ENCODE measurements at places on chromosomes 11 and 22.

GRCh38 chr11:40306938-40307548, 1152.4 kb downstream of the LRRC4C start:
- DNase-seq, result no peak

DNA sequence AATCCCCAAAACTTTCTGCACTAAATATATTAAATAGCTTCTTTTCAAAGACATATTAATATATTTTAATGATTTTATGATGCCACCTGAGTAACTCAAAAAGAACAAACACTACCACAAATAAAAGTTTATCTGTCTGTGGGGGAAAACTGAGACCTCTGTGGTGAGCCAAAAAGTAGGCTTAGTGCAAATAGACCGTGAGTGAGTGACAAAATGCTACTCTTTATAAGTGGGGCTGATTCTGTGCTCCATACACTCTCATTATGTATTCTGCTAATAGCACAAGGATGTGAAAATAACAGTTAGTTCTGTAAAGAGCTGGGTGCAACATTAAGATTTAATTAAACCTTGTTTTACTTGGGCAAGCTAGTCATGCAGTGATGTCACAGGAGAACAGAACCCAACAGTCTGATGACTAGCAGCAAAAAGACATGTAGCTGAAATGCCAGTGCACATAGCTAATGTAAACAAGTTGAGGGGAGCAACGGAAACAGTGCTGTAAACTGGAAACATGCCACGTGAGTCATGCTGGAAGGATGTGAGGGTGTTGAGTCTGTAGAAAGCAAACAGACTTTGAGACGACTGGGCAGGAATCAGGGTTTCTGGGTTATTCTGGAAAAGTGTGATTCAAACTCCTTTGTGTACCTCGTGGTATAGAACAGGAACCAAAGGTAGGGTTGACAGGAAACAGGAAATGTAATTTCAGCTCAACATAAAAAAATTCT, 1130.4 kb downstream of the LRRC4C start:
- no peak for DNase-seq

- no peak for DNase-seq
Measured at GRCh38 chr11:63867511-63867910, 28.6 kb downstream of the MARK2 start.

- no peak for DNase-seq
Measured at GRCh38 chr11:126711977-126712625, 288.5 kb downstream of the KIRREL3 start.

GRCh38 chr11:2389377-2390026, 11.0 kb upstream of the TSSC4 start:
- DNase-seq, result no peak

DNA sequence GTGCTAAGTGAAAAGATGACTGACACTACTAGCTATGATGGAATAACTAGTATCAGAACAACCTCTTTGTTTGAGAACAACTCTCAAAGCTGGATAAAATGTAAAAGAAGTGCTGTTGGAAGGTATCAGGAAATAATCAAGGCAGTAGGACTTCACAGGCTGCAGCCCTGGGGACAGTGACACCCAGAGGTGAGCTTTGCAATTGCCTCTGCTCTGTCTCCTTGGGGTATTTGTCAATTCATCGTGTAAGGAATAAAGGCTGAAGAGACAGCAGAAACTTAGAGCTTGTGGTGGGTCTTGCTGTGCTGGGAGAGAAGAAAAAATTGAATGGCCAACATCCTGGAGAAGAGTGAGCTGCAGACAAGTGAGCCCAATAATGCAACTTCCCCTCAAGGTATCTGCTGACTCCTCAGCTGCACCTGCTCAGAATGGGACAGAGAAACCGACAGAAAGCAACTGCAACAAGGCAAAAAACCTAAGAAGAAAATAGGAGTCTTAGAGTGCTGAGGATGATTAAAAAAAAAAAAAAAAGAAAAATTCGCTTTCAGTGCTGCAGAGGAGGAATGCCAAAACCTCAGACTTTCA, 141.1 kb downstream of the RCN1 start:
- DNase-seq, result no peak

DNA sequence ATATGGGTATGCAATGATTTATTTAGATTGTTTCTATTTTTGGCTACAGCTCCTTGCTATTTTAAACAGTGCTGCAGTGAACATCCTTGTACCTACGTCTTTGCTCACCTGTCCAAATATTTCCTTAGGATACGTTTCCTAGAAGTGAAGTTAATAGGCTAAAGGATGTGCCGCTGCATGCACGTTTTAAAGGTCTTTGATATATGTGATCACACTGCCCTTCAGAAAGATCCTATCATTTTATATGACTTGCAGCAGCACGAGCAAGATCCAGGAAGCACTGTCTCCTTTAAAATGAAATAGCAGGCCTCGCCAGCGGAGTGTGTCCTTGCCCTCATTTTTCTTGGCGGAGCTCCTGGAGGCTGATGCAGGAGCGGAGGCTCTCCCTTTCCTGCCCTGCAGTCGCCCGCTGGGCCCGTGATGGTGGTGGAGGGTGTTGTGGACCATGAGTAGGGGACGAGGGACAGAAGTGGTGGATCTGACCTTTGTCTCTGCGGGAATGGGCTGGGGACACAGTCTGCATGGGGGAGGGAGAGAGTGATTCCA, 19.4 kb downstream of the RPS6KA4 start:
- no peak for DNase-seq

- no peak for DNase-seq
Measured at GRCh38 chr11:110026858-110027626, 66.2 kb upstream of the ZC3H12C start.

GRCh38 chr11:114084414-114084813, 24.9 kb downstream of the ZBTB16 start:
- no peak for DNase-seq

DNA sequence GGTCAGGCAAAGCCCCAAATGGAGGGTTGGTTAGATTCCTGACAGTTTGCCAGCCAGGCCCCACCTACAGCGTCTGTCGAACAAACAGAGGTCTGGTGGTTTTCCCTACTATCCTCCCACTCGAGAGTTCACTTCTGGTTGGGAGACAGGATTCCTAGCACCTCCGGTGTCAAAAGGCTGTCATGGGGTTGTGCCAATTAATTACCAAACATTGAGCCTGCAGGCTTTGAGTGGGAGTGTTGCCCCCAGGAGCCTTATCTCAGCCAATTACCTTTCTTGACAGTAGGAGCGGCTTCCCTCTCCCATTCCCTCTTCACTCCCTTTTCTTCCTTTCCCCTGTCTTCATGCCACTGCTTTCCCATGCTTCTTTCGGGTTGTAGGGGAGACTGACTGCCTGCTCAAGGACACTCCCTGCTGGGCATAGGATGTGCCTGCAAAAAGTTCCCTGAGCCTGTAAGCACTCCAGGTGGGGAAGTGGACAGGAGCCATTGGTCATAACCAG, 4.7 kb upstream of the TTC36 start:
- no peak for DNase-seq

DNA sequence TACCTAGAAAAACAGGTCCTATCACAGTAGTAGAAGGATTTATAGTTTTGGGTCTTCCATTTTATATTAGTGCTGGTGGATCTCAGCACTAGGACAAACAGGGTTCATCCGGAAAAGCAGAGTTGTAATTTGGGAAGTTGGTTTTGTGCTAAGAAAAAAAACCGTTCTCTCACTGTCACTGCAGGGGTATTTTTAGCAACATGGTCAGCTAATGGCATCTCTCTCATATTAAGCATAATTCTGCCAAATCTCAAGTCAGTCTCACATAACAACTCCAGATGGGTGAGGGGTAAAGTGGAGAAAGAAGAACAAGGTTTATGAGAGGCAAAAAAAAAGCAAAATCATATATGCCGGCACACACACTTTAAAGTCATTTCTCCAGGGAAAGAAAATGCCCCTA, 51.6 kb upstream of the GDPD4 start:
- no peak for DNase-seq

DNA sequence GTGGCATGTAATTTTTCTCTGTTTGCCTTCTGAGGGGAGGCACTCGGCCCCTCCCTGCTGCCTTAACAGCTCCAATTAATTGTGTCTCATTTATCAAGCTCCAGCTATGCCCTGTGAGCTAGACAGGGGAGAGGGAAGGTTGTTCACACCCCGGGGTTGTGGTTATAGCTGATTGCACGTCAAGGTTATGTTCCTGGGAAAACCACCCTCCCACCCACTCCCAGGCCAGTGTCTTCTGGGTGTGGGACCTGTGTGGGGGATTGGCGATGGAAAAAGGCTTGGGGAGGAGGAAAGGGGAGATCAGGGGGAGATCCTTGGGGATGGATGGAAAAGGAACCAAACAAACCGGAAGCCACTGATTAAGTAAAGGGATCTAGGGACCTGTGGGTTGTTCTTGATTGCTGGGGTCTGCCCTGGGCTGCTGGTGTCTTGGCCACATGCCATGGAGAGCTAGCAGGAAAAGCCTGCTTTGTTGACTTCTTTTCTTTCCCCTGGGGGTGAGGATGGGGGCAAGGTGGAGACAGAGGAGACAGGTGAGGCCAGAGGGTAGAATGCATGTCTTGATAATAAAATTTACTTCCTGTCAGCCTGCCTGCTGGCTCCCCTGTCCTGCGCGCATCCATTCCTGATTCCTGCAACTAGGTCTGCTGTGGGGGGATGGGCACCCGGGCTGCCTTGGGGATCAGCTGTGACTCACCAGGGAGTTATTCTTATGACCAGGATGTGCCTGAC, 13.5 kb upstream of the SORL1-AS1 start:
- DNase-seq, result no peak

GRCh38 chr11:64619811-64620380, 28.9 kb downstream of the SLC22A12 start:
- no peak for DNase-seq

- DNase-seq, result no peak
Measured at GRCh38 chr11:70255477-70256116, 14.9 kb upstream of the PPFIA1 start.

GRCh38 chr11:90235526-90235925, 12.7 kb upstream of the CHORDC1 start:
- DNase-seq, result no peak

DNA sequence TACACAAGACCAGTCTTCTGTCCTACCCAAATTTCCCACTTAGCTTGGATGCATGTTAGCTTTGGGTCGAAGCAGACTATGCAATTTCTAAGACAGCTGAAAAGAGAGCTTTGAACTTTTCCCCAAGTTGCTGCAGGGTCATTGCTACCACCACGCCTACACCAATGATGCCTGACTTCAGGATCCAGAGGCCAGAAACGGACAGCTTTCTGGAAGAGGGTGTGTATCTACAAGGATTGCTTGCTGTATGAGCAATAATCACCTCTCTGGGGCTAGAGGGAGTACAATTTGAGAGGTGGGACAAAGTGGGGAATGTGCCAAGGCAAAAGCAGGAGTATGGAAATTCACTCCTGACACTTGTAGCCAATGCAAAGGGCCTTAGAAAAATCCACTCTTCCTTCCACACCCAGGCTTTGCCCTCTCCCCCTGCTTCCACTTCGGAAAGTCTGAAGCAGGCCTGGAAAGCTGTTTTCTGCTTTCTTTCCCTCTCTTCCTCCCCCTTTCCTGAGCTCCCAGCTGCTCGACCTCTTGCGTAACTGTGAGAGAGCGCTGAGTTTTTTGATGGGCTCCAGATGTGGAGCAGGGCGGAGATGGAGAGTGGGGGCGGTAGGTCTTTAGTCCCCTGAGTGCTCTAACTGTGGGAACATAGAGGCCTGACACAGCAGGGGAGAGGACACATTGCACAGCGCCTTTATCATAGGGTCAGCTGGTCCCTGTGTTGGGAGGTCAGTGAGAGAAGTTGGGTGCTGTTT, 2.1 kb upstream of the PHLDB1 start:
- DNase-seq, result no peak

GRCh38 chr11:114440971-114441763, 1.9 kb downstream of the REXO2 start:
- no peak for DNase-seq

GRCh38 chr11:93846411-93846810, 4.0 kb downstream of the VSTM5 start:
- no peak for DNase-seq

DNA sequence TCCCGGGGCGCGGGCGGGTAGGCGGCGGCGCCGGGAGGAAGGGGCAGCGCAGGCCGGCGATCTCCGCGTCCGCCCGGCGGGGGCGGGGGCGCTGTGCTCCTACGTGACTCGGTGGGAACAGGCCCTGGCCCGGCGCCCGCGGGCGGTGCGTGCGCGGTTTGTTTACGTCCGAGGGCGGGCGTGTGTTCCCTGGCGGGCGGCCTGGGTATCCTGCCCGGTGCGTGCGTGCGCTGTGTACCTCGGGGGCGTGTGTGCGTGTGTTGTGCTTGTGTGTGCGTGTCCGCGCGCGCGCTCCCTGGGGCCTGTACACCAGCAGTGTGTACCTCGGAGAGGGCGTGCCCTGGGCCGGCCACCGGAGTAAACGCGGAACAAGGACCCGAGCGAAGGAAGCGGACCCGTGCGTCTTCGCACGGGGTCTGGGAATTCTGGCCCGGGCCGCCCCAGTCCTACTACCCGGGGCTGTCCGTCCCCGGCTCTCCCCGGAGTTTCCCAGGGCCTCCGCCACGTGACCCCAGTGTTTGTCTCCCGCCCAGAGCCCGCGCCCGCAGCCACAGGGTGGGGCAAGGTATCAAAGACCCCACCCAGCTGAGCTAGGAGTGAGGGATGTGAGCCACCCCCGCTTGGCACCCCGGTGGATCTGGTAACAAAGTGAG, 769 bp downstream of the MAFF start:
- DNase-seq, result peak; percentile 15

DNA sequence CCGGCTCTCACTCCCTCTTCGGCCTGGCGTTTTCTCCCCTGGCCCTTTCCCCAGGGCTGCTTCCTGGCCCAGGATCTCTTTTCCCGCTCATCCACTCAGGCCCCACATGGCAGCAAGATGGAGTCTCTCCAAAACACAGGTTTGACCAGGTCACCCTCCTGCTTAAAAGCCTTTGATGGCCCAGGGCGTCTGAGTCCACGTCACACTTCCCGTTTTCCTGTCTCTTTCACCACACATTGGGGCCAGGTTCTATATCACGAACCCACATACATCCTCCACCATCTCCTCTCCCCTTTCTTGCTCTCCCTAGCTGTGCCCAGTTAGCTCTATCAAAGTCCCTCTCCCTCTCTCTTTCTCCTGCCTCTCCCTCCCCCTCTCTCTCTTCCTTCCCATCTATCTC, 7.8 kb upstream of the LRRC32 start:
- no peak for DNase-seq

- DNase-seq, result no peak
Measured at GRCh38 chr11:31636983-31637382, 127.4 kb downstream of the ELP4 start.
